ENCODE measurements at places on chromosomes 6 and 20.

DNA sequence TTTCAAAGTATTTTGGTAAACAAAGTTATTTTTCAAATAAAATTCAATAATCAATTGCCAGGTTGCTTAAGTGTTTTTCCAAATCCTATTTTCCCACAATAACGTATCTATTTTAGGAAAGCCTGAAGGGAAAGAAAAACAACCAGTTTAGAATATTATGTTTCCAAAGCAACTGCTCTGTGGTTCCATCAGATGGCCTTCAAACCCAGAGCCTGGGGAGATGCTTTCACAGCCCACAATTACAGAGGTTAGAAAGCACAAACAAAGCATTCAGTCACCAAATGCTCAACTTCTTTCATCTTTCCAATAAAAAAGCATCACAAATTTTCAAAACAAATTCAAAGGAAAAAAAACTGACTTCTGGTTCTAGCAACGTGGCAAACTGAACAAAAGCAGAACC lies 66.0 kb downstream of the ELOVL5 start:
- DNase-seq, result no peak

- no peak for DNase-seq
Observed at GRCh38 chr6:111477481-111477938, 5.5 kb downstream of the REV3L start.

GRCh38 chr6:107757910-107758309 lies 66.2 kb downstream of the SCML4 start:
- no peak for DNase-seq

GRCh38 chr20:16551607-16552006 lies 21.6 kb downstream of the KIF16B start:
- no peak for DNase-seq

- no peak for DNase-seq
Observed at GRCh38 chr20:49290608-49291191, 12.8 kb upstream of the ZNFX1 start.
